ENCODE measurements at places on chromosomes 5 and 9.

GRCh38 chr9:36046923-36047322 lies 10.2 kb downstream of the RECK start:
- no peak for DNase-seq

DNA sequence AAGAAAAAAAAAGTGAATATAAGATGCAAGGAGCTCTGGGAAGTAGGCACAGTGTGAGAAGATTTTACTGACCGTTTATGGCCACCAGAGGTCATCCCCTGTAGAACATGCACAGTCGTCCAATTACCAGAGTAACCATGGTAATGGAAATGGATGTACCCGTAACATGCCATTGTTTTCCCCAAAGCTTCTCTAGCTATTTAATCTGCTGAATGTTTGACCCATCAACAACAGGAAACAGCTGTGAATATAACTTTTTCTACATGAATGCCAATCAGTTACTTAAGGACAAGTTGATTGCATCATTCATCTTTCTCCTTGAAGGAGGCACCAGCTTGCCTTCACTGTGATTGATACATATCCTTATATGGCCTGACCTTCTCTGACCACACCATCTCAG lies 1967.0 kb upstream of the CDH9 start:
- DNase-seq: no peak

DNA sequence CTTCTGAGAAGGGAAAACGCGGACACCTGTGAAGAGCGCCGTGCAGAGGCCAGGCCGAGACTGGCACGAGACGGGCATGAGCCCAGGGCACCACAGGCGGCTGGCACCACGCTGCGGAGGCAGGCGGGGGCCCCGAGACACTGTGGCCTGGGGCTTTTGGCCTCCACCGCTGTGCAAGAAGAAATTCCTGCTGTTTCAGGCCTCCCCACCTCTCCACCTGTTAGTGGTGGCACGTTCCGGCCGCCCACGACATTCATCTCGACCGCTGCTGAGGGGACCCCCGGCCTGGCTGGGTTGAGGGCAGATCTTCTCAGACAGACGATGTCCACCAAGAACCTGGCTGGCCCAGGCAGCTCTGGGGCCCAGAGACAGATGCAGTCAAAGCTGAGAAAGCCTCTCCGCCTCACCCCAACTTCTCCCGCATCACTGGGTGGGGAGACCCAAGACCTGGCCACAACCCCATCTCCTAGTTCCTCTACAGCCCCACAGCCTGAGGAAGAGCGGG lies 11.5 kb downstream of the NACC2 start:
- DNase-seq: no peak

GRCh38 chr5:126043688-126044087 lies 379.5 kb upstream of the GRAMD2B start:
- no peak for DNase-seq

DNA sequence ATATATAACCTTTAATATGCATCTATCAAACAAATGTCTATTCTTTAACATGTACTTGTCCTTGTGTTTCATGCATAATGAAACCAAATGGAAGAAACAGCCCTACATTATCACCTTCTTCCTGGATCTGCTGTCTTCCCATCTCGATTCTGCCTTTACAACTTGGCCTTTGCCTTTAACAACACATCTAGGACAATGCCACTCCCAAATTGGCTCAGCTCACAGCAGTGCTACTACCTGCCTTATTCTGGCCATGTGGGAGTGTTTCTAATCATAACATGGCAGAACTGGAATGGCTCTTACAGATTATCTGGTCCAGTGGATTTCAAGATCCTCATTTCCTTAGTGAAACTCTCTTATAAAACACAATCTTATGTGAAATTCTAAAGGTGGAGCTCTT lies 176.5 kb downstream of the CARTPT start:
- DNase-seq: no peak

DNA sequence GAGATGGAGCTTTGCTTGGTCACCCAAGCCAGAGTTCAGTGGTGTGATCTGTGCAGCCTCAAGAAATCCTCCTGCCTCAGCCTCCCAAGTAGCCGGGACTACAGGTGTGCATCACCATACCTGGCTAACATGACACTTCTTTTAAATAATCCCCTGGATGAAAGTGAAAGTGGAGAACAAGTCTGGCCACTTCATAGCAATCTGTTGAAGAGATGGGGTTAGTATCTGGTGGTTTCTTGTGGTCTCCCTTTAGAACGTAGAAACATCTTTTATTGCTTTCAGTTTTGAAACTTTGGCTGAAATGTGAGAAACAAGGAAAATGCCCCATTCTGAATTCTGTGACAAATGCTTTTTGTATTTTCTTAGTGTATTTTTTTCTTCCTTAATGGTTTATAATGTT lies 452.5 kb upstream of the RIOK2 start:
- DNase-seq: no peak
